ENCODE measurements at places on chromosomes 12 and 14. TPM values are rescaled to one million over a fixed set of nuclear protein-coding genes. Genes with fewer than 3 reads are reported as not detected.
A peak's percentile ranks its signal among the peaks of the same experiment; 100 is the strongest.

GRCh38 chr14:68791902-68792677, 777 bp downstream of the ZFP36L1 start:
- DNase-seq: no peak
- peak overlapping the region; percentile 96 for H3K27ac ChIP-seq
- peaks cover 39% of the 10 kb centered on the region for H3K4me1 ChIP-seq
- H3K36me3 ChIP-seq: peaks cover 7% of the 10 kb centered on the region
- peak overlapping the region; percentile 86 for H3K4me3 ChIP-seq

DNA sequence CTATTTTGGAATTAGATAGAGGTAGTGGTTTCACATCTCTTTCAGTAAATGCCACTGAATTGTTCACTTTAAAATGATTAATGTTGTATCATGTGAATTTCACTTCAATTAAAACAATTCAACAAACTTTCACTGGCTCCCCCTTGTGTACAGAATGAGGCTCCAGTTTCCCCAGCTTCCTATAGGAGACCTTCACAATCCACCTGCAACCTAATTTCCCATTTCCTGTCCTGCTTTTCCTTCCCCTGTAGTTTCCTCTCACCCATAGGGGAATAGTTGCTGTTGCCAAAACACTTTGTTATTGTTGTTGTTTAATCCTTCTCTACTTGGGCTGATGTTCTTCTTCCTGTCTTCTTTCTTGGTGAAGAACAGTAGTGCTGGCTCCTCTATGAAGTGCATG, 59.8 kb downstream of the NPAS3 start:
- H3K4me3 ChIP-seq: no peak overlapping the region
- H3K4me1 ChIP-seq: no peaks in the 10 kb centered on the region
- H3K36me3 ChIP-seq: no peaks in the 10 kb centered on the region
- H3K27me3 ChIP-seq: no peaks in the 10 kb centered on the region
- DNase-seq: no peak
- no peak overlapping the region for H3K27ac ChIP-seq

DNA sequence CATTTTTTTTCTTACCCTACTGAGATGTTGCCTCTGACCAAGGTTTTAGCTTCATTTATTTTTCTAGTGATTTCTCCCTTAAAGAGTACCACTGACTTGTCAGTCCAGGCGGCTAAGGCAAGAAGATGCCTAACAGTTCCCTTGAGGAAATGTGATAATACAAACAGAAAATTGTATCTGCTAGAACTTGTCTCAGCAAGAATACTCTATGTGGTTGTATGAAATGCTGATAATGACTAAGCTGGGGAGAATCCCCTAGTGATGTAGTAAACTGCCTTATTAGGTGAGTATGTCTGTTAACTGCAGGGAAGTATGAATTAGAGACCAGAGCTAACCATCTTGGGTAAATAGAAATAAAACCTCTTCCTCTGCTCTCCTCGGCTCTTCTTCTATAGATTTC, 6.7 kb downstream of the C12orf54 start:
- H3K4me1 ChIP-seq: no peaks in the 10 kb centered on the region
- H3K4me3 ChIP-seq: no peak overlapping the region

OAS2 gene
- total RNA-seq: 0.25 TPM
